Frontal cortex (tissue), 4 donors: ENCODE measurements at places on chromosomes 13 and 19. TPM values are rescaled to one million over a fixed set of nuclear protein-coding genes. Genes with fewer than 3 reads are reported as not detected.

The LILRA6 gene
- under 0.01 TPM for total RNA-seq

The ZNF208 gene
- total RNA-seq = 7.3 TPM

The STARD13 gene
- 6.5 TPM for total RNA-seq

The NLRP7 gene
- 0.82 TPM for total RNA-seq

The ZNF792 gene
- 13.9 TPM for total RNA-seq

The URAD gene
- not detected for total RNA-seq

The C1QTNF9 gene
- under 0.01 TPM for total RNA-seq

The ZNF43 gene
- total RNA-seq = 34.6 TPM

The ZNF99 gene
- total RNA-seq = 0.41 TPM

The IL17D gene
- total RNA-seq = 12.6 TPM

The TGFB1 gene
- 0.41 TPM for total RNA-seq

The LRRC63 gene
- 2.0 TPM for total RNA-seq

The SOX1 gene
- total RNA-seq = 4.5 TPM

The FFAR1 gene
- not detected for total RNA-seq

The GNA15 gene
- 0.82 TPM for total RNA-seq

The ENOX1 gene
- 50.5 TPM for total RNA-seq

The AXL gene
- 4.9 TPM for total RNA-seq

The PSG2 gene
- total RNA-seq = not detected

The TGFBR3L gene
- not detected for total RNA-seq

The NCR1 gene
- total RNA-seq = not detected

The POU4F1 gene
- total RNA-seq = under 0.01 TPM

The FREM2 gene
- 1.6 TPM for total RNA-seq

The S1PR4 gene
- total RNA-seq = 0.41 TPM

The ATXN8OS gene
- 1.6 TPM for total RNA-seq

The CALR3 gene
- not detected for total RNA-seq

The PDX1 gene
- not detected for total RNA-seq

The ZNF90 gene
- total RNA-seq = 2.0 TPM

The ZNF98 gene
- 3.7 TPM for total RNA-seq

The LILRB5 gene
- under 0.01 TPM for total RNA-seq

The CADM4 gene
- 93.3 TPM for total RNA-seq

The PCDH17 gene
- 94.2 TPM for total RNA-seq

The PRR12 gene
- 5.7 TPM for total RNA-seq

The PCDH20 gene
- total RNA-seq = 17.9 TPM

The TUBA3C gene
- total RNA-seq = not detected

The ZNF534 gene
- 3.3 TPM for total RNA-seq

The IGFL2 gene
- total RNA-seq = 0.82 TPM

The FPR1 gene
- 4.5 TPM for total RNA-seq

The KCNRG gene
- 31.8 TPM for total RNA-seq

The DUXA gene
- not detected for total RNA-seq

The ZNF682 gene
- 20.0 TPM for total RNA-seq

The GADD45B gene
- 1.2 TPM for total RNA-seq

The C19orf44 gene
- 3.3 TPM for total RNA-seq

The ZNF253 gene
- total RNA-seq = 41.2 TPM

The CEACAM4 gene
- not detected for total RNA-seq

The CD209 gene
- 0.82 TPM for total RNA-seq

The BCL3 gene
- total RNA-seq = 0.41 TPM

The PNMA8A gene
- total RNA-seq = 68.1 TPM

The CLN5 gene
- 24.1 TPM for total RNA-seq

The ERICH6B gene
- total RNA-seq = not detected
